ENCODE measurements at places on chromosomes 11 and 22.

GRCh38 chr22:40030758-40031095 is 36.0 kb downstream of the FAM83F start:
- DNase-seq, result no peak

- no peak for DNase-seq
These were observed 37.2 kb upstream of the LDLRAD3 start for GRCh38 chr11:35906681-35907080.

DNA sequence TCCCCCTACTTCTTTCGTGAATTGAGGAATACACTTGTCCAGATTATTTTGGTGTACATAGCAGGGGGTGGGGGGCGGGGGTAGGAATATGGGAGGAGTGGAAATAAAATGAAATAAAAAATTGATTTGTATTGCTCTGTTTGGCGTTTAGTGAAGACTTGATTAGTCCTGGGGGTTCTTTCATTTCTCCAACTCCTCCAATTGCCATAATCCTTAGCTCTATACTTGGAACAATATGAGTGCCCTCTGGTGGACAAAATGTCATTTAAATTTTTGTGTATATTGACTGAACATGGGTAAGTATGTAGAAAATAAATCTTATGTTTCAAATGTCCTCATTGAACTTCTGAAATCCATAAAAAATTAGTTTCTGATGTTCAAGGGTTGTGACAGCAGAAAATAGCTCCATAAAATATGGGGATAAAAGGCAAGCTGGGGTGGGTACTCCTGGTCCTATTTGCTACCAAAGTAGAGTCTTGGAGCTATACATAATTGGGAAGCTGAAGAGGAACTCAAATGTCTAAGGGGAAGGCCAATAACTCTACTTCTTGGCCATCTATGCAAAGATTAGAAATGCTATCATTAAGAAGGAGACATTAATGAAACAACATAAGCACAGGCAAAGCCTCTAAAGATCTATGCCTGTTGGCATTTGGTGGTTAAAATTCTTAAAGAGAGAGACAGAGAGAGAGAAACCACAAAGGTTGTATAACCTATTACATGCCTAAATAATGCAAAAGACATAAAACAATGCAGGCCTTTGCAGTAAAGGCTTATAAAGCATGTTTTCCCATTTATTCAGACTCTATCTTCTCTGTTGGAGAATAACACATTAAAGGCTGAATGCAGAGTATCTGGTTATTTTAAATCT is 421.6 kb downstream of the METTL15 start:
- DNase-seq, result no peak

GRCh38 chr11:60121264-60121663 is 32.8 kb downstream of the MS4A2 start:
- no peak for DNase-seq

GRCh38 chr22:44029069-44029468 is 5.0 kb downstream of the PARVB start:
- no peak for DNase-seq

GRCh38 chr11:77138106-77138649 is 10.1 kb downstream of the MYO7A start:
- no peak for DNase-seq

DNA sequence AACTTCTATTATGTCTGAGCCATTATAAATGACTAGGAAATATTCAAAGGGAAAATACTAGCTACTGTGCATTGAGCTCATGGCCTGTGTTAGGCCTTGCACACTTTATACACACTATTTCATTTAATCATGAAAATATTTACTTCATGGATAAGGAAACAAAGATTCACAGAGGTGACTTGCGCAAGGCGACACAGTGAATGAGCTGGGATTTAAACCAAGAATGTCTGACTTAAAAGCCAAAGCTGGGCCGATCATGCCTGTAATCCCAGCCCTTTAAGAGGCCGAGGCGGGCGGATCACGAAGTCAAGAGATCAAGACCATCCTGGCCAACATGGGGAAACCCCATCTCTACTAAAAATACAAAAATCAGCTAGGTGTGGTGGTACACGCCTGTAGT is 231.5 kb downstream of the MIAT start:
- no peak for DNase-seq

DNA sequence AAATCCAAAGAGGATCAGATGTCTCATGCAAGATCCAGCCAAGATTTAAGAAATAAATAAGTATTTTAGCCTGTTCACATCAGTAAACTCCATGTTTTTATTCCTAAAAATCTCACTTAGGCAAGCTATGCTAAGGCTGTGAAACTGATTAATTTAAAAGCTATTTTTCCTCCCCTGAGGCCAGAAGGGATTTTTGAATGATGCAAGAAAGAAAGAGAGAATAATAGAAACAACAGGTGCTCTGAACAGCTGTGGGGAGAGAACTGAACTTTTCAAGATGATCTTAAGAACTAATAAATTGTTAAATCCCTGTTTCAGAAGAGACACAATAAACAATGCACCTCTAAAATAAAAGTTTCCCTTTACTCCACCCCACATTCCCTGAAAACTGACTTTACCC is 241.6 kb downstream of the DLG2 start:
- no peak for DNase-seq
